Activated CD4-positive, alpha-beta T cell treated with anti-CD3 and anti-CD28 coated beads, Interleukin-2, amount 10 ng/mL, durations not matched to agents 7 days and 5 days (primary cell): ENCODE measurements at places on chromosomes 12 and 14.
A peak's percentile ranks its signal among the peaks of the same experiment; 100 is the strongest.

DNA sequence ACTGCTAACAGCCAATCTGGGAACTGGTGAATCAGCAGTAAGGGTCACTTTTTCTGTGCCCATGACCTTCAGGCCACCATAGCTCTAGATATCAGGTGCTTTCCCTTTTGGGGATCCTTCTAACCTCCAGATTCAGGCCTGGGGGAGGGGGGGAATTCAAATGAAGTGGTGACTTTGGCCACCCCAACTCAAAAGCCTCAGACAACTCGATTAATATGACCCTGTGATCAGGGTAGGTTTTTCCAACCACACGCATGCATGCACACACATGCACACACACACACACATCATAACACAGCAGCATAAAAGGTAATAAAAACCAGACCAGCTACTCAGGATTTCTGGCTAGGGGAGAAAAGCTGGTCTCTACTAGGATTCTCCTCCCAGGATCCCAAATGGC is 5.3 kb downstream of the TBX3 start:
- no peak for DNase-seq

DNA sequence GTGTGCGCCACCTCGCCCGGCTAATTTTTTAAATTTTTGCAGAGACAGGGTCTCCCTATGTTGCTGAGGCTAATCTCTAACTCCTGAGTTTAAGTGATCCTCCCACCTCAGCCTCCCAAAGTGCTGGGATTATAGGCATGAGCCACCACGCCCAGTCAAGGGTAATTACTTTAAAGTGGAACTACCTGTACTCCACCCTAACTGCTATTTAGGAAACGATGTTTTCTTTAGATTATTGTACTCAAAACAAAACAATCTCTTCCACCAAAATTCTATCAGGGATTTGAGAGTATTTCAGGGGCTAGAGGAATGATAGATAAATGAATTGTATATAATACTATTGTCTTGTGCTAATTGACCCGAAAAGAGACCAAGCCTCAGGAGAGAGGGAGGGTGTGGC is 9.6 kb upstream of the BIN2 start:
- DNase-seq, result no peak

GRCh38 chr14:86153480-86153879 is 623.5 kb downstream of the FLRT2 start:
- no peak for DNase-seq

- DNase-seq, result no peak
Measured at GRCh38 chr14:36619853-36620252, 37.4 kb upstream of the NKX2-8 start.

DNA sequence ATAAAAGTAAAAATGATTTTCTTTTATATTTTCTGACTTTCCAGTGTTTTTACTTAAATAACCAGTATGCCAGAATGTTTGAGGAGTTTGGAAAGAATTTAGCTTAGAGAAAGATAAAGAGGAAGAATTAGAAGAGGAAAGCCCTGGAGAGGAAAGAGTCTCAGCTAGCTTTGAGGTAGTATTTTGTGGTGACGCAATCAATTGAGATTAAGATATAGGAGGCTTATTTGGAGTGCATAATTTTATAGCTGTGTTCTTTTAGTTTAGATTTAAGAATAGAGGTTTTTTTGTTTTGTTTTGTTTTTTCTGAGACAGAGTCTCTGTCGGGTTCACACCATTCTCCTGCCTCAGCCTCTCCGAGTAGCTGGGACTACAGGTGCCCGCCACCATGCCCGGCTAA is 18.1 kb downstream of the CLEC2B start:
- DNase-seq, result no peak

DNA sequence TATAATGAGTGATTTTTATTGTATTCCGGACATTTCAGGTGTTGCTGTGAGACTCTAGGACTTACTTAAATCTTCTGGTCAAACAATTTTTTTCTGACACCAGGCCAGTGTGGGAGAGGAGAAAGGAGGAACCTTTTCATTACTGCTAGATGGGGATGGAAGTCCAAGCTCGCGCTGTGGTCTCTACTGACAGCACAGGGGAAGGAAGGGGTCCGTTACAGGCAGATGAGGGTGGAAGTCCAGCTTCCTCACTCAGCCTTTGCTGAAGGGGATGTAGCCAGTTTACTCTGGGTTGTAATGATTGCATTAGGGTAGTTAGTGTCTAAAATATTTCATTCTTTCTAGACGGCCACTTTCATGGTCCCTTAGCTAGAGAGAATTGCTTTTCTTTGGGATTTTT is 26.3 kb upstream of the ST8SIA1 start:
- DNase-seq, result no peak

- DNase-seq, result no peak
Measured at GRCh38 chr12:48545833-48546469, 20.5 kb downstream of the OR8S1 start.

- DNase-seq, result peak; percentile 77
Measured at GRCh38 chr12:12807970-12808702, 5.0 kb upstream of the DDX47 start.

GRCh38 chr12:123898673-123899072 is 74.0 kb downstream of the CCDC92 start:
- no peak for DNase-seq

GRCh38 chr14:82854901-82855300 is 1321.2 kb upstream of the SEL1L start:
- DNase-seq, result no peak

GRCh38 chr12:8449355-8449859 is 6.4 kb upstream of the CLEC6A start:
- DNase-seq, result peak; percentile 15

GRCh38 chr12:105351523-105351922 is 21.0 kb downstream of the C12orf75 start:
- no peak for DNase-seq

DNA sequence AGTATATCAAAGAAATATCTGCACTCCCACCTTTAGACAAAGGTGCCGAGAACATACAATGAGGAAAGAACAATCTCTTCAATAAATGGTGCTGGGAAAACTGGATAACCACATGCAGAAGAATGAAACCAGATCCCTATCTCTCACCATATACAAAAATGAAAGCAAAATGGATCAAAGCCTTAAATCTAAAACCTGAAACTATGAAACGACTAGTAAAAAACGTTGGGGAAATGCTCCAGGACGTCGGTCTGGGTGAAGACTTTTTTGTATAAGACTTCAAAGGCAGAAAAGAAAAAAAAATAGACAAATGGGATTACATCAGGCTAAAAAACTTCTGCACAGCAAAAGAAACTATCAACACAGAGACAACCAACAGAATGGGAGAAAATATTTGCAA is 83.8 kb downstream of the PPM1A start:
- peak; percentile 24 for DNase-seq

GRCh38 chr12:74644681-74645080 is 107.0 kb downstream of the ATXN7L3B start:
- no peak for DNase-seq

GRCh38 chr12:76446090-76446489 is 97.9 kb upstream of the BBS10 start:
- no peak for DNase-seq

DNA sequence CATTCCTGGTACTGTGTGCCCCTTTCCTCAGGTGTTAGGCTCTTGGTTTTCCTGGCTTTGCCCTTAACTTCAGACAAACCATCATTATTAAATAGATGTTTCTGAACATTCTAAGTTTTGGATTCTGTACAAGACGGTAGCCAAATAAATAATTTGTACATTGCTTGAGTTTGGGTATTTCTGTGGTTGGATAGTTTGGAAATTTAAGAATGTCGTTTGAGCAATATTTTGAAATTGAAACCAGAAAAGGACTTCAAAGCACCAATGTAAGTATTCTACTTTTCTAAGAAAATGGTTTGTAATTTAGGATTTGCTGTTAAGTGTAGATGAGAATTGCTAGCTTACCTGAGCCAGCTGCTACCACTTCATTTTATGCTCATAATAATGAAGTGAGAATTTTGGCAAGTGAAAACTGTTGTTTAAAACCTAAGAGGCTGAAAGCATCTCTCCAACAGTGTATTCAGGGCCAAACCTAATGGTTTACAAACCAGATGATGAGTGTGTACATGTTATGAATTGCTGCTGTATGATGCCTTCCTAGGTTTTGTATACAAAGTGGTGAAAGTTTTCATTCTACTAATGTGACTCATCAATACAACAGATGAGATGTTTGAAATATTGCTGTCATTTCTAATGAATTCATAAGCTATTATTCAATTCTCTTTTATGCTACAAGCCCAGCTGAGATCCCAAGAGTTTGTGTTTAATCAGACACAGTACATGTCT is 181.5 kb upstream of the PRKD1 start:
- DNase-seq, result no peak

GRCh38 chr12:69512820-69513219 is 42.6 kb downstream of the FRS2 start:
- DNase-seq, result no peak
